SHP77 (cell line): ENCODE measurements at places on chromosomes 3 and 15.

DNA sequence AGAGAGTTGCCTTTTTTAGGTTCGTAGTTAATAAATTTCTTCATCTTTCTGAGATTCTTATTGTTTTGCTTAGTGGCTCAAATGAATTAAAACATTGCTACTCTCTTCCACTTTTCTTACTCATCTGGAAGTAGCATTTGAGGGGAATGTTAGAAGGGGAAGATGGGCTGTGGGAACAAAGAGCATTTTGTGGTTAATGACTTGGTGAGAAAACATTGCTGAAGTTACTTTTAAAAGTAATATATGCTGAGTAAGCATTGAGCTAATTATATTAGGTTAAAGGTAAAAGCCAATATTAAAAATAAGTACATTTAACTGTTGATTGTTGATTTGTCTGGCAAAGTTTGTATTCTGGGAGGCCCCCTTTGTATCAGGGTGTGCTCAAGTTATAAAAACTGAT, 5.7 kb downstream of the MORF4L1 start:
- no peak for DNase-seq

DNA sequence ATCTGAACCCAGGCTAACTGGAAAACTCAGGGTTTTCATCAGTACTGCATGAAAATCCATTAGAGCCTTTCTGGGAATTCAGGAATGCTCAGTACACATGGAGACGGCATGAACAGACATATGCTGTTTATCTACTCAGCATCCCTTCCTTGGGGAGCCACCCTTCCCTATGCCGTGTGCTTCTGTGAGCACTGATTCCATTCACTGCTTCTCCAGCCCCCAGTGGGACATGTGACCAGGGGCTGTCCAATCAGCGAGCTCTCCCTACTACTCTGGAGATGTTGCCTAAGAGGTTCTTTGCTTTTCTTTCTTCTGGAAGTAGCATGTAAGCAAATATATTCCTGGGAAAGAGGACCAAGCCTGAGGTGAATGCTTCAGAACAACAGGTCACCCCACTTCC, 5.6 kb upstream of the PCOLCE2 start:
- no peak for DNase-seq

- DNase-seq, result no peak
Measured at GRCh38 chr15:72464251-72464650, 9.9 kb upstream of the ARIH1 start.

DNA sequence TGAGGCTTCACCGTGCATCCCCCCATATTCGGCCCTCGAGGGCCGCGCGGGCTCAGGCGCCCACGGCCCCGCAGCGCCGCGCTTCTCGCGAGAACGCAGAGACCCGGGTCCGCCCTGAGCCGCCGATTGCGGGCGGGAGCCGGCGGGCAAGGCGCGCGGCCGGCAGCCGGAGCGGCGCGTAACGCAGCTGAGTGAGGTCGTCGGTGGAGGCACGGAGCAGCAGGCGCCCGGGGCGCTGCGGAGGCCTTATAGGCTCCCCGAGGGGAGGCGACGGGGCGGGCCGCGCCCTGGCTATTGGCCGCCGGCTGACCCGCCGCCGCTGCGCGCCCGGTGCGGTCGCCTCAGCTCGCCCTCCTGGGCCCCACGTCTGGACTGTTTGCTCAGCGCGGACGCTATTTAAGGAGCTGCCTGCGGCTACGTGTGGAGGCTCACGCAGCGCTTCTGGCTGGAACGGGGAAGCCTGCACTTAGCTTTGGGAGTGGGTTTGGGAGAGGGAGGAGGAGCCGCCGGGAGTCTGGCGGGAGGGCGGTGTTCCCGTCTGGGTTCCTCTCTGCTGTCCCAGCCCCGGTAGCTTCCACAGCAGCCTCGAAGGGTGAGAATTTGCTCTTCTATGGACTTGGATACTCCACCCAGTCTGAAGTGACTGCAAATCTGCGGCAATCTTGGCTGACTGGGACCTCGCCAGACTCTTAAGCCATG, at the start of gene PLOD2:
Gene PLOD2, minus strand, starts transcription at position 221 of the 699 bp plus-strand sequence. Its CDS starts 195 bp downstream, at position 26.
- DNase-seq, result peak; percentile 85

- DNase-seq, result no peak
Measured at GRCh38 chr15:56948000-56948763, 29.7 kb downstream of the TCF12 start.

GRCh38 chr15:42890161-42890913, 30.2 kb downstream of the TTBK2 start:
- DNase-seq, result no peak

- DNase-seq, result no peak
Measured at GRCh38 chr3:127438951-127439350, 151.1 kb upstream of the PRR20G start.

DNA sequence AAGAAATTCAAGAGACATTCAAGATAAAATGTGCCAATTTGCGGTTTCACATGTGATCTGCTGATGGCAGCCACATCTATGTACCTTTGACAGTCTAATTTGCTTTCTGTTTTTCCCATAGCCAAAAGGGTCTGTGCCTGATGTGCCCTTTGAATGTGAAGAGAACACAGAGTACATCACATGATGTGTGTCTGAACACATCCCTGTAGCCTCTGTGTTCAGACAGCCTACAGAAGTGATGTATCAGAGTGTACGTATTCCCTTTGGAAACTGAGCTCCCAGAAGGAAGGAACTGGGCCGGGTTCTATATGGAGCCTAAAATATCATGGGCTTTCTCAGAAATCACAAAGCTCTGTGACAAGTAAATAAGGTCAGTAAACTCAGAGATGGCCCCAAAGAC, 52.4 kb downstream of the BOC start:
- DNase-seq, result no peak

DNA sequence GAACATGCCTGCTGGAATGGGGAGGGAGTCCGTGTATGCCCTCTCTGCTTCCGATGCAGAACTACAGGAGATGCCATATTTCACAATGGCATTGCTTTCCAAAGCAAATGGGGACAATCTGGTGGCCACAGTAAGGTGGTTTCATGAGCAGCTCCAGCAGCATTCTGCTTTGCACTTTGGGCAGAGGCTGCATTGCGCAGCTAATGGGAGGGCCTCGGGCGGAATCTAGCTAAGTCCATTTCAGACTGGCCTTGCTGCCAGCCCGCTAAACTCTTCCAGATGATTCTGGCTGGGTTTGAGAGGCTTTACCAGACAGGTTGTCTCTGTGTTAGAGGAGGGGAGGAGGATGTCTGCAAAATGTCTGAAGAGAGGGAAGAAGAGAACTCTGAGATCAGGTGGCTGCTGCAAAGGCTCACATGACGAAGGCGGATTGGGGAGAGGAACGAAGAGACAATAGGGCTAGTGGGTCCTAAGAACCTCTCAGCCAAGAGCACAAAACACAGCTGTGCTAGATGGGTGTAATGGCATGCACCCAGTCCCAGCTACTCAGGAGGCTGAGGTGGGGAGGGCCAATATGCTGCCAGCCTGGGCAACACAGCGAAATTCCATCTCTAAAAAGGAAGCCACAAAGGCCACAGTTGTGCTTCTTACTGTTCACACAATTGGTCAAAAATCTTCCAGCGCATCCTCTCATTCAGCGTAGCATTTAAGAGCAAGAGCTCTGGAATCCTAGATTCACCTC, 63.7 kb downstream of the BDH1 start:
- DNase-seq, result no peak

GRCh38 chr3:71582036-71582611, 1.4 kb downstream of the FOXP1 start:
- DNase-seq, result no peak

- peak; percentile 60 for DNase-seq
Measured at GRCh38 chr15:33994005-33994615, 25.8 kb downstream of the CHRM5 start.

- no peak for DNase-seq
Measured at GRCh38 chr15:23797747-23798446, 110.8 kb upstream of the NDN start.

DNA sequence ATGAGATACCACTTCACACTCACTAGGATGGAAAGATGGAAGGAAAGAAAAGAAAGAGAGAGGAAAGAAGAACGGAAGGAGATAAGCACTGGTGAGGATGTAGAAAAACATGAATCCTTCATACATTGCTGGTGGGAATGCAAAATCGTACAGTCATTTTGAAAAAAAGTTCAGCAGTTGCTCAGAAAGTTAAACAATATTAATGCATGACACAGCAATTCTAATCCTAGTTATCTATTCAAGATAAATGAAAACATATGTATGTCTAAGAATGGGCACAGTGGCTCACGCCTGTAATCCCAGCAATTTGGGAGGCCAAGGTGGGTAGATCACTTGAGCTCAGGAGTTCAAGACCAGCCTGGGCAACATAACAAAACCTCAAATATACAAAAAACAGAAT, 59.1 kb downstream of the SENP7 start:
- no peak for DNase-seq
